Astrocyte (in vitro differentiated cells and primary cell): ENCODE measurements at places on chromosomes 16 and 17.

DNA sequence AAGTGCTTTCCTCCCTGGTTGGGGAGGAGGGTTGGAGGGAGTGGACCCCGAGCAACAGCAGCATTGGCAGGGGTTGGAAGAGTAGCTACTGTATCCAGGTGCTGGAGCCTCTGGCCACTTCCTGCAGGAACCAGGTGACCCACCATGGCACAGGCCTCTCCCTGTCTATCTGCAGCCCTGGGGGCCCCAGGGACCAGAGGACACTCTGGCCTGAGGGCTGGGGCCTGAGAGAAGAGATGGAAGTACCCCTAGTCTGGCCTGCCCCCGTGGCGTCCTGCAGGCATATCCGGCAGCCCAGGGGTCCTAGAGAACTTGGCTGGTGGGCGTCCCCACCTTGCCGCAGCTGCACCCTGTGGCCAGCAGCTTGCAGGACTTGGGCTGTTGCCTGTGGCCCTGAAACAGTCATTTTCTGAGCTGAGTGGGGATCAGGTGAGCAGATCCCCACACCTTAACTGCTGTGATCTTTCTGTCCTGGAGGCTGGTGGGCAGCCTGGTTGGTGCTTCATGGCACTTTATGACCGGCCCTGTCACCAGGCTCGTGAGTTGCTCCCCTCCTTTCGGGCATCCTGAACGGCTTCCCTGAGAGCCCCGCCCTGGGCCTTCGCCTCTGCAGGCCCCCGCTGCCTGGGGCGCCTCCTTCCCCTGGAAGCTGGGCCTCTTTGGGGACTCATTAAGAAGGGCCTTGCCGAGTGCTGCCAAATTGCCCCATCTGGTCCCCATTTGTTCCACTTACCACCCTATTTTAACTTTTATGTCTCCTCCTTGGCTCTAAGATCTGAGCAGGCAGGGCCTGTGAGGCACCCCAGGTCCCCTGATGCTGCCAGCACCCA is 298.6 kb downstream of the SEC14L1 start:
- DNase-seq = no peak

- no peak for DNase-seq
These were observed 476 bp downstream of the KCNH4 start for GRCh38 chr17:42180411-42180921.

GRCh38 chr16:11015076-11015475 is 70.7 kb downstream of the CLEC16A start:
- no peak for DNase-seq

GRCh38 chr17:50904518-50905459 is 38.6 kb upstream of the TOB1 start:
- DNase-seq = no peak

- DNase-seq = peak; percentile 75
These were observed 2.7 kb upstream of the KCNJ18 start for GRCh38 chr17:21689604-21690003.

DNA sequence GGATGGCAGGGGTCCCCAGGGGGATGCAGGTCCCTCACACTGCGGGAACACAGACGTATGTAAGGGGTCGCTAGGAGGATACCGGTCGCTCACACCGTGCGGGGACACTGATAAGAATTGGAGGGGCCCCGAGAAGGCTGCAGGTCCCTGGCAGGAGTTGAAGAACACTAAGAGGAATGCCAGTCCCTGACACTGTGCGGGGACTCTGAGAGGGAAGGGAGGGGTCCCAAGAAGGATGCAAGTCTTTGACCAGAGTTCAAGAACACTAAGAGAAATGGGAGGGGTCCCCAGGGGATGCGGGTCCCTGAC is 510 bp downstream of the ERCC4 start:
- no peak for DNase-seq

DNA sequence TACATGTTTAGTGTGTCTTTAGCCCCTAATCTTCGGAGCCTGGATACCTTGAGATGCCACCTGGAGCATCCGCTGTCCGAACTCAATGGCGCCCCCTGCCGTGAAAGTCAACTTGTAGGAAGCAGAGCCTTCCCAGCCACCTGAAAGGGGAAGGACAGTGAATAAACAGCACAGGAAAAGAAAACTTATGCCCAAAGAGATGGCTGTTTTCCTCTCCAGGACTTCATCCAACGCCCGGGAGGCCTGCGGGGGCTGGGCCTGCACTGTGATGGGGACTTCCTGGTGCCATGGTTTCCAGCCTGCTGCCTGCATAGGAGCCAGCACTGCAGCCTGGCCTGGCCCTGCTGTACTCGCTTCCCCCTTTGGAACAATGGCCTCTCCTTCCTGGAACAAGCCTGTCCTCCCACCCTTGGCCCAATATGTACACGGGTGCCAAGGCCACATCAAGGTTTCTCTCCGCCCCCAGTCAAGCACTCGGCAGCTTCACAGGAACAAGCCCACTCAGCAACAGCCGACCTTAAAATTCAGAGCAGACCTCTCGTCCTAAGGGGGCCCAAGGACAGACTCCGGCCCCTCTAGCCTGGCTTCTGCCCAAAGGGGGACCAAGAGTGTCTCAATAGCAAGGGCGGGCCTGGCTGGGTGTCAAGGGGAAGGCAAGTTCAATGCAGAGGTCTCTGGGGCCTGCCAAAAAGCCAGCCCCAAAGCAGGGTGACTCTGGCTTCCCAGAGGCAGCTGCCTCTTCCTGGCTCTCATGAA is 4.5 kb upstream of the UNC13D start:
- DNase-seq = no peak

DNA sequence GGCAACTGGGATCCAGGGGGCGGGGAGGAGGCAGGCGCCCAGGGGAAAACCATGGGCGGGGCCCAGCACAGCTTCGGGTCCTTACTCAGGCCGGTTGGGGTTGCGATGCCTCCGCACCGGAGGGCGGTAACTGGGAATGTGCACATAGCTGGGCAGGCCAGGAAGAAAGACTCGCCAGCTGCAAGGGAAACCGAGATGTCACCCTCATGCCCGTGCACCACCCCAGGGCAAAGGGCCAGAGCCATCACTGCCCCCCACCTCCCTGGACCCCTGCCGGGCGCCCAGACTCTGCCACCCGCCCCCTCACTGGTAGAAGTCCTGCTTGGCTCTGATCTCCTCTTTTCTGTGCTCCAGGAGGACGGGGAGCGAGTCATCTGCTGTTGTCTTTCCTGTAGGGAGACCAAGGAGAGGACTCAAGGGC is 6.7 kb downstream of the ALOX12B start:
- no peak for DNase-seq

DNA sequence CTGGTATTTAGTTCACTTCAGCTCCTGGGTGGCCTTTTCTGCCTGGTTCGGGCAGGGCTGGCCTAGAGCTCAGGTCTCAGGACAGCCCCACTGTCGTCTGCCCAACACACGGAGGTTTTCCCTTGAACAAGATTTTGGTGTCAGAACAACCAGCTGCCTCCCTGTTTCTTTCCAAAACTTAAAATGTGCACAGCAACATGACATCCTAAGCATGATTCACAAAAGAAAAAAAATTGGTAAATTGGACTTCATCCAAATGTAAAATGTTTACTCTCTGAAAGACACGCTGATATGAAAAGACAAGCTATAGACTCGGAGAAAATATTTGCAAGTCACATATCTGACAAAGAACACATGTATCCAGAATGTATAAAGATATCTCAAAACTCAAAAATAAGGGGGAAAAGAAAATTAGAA is 197.8 kb upstream of the CHMP6 start:
- DNase-seq = peak; percentile 39

- peak; percentile 63 for DNase-seq
These were observed 1.4 kb downstream of the HAGHL start for GRCh38 chr16:728131-728889.

GRCh38 chr16:9000664-9001063 is 37.0 kb upstream of the USP7 start:
- DNase-seq = no peak

GRCh38 chr17:41318231-41318630 is 2.7 kb upstream of the KRTAP17-1 start:
- no peak for DNase-seq

DNA sequence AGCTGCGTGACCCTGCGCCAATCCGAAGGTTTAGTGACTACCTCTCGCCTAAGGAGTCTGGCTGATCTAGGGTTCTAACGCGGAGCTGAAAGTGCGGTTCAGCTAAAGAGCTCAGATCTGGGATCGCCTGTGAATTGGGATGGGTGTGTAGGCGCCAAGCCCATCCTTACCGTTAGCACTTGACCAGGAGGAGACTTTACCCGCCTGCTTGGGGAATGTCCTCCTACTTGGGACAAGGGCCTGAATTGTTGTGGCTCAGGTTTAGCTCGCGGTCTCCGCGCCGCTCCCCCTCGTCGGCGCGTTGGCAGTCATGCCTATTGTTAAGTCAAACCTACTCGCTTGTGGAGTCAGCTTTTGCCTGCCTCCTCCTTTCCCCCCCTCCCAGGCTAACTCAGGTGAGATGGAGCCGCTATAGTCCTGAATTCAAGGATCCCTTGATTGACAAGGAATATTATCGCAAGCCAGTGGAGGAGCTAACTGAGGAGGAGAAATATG is 480 bp downstream of the MRPS7 start:
- DNase-seq = no peak

DNA sequence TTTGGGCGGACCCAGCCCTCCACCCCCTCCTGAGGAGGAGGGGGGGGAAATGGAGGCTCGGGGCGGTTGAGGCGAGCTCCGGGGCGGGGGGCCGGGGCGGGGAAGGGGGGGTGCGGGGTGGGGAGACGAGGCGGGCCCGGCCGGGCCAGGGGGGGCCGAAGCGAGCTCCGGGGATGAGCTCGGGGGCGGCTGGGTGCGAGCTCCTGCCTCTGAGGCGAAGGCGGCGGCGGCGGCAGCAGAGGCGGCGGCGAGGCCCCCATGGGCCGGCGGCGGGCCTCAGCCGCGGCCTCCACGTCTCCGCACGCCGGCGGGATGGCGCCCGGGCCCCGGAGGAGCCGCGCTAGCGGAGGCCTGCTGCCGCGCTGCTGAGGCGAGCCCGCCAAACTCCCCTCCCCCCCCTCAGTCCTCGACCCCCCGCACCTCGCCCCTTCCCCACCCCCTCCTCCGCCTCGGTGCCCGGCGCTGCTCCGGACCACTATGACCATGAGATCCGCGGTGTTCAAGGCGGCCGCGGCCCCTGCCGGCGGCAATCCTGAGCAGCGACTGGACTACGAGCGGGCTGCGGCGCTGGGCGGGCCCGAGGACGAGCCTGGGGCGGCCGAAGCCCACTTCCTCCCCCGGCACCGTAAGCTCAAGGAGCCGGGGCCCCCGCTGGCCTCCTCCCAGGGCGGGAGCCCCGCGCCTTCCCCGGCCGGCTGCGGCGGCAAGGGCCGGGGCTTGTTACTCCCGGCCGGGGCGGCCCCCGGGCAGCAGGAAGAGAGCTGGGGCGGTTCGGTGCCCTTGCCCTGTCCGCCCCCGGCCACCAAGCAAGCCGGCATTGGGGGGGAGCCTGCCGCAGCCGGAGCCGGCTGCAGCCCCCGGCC is 596 bp downstream of the MSL1 start:
- no peak for DNase-seq

- DNase-seq = no peak
These were observed 33.6 kb downstream of the HAPSTR1 start for GRCh38 chr16:9124908-9125584.

DNA sequence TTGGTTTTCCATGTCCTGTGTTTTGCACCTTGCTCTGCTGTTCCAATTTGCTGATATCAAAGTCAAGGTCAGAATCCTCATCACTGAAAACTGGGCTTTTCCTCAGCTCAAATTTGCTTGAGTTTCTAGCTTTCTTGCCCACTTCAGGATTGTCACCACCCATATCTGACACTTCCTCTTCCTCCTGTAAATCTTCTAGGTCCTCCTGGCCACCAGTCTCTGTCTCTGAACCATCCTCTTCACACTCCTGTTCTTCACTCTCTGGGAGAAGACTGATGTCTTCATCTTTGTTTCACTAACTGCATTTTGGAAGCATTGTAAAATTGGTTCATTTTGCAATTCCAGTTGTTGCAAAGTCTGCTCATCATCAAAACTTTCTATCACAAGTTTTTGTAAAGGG is 63.4 kb upstream of the RBL2 start:
- DNase-seq = no peak

GRCh38 chr16:81491541-81492188 is 47.1 kb downstream of the CMIP start:
- peak; percentile 43 for DNase-seq

DNA sequence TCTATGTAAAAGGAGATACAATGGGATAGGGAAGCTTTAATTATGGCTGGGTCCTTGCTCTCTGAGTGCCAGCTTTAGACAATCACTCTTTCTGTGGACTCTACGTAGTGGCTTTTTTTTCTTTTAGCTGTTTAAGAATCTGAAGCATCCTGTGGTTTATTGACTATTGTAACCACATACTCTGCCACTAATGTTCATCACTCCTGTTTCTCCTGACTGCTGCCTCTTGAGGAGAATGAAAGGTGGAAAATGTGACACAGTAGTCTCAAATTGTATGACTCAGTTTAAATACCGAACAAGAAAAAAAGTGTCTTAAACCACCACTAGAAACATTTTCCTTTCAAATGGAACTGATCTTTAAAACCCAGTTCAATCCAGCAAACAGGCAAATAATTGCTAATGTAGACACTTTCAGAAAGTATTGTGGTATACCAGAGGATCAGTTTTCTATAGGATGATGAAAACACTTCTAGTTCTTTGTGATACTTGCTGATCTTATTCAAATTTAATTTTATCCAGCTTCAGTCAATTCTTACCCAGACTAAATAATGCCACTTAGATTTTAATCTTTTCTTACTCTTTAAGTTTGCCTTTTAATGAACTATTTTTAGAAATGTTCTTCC is 302.7 kb upstream of the PMFBP1 start:
- peak; percentile 99 for DNase-seq

- DNase-seq = no peak
These were observed 5.3 kb upstream of the WDR24 start for GRCh38 chr16:695355-696089.

DNA sequence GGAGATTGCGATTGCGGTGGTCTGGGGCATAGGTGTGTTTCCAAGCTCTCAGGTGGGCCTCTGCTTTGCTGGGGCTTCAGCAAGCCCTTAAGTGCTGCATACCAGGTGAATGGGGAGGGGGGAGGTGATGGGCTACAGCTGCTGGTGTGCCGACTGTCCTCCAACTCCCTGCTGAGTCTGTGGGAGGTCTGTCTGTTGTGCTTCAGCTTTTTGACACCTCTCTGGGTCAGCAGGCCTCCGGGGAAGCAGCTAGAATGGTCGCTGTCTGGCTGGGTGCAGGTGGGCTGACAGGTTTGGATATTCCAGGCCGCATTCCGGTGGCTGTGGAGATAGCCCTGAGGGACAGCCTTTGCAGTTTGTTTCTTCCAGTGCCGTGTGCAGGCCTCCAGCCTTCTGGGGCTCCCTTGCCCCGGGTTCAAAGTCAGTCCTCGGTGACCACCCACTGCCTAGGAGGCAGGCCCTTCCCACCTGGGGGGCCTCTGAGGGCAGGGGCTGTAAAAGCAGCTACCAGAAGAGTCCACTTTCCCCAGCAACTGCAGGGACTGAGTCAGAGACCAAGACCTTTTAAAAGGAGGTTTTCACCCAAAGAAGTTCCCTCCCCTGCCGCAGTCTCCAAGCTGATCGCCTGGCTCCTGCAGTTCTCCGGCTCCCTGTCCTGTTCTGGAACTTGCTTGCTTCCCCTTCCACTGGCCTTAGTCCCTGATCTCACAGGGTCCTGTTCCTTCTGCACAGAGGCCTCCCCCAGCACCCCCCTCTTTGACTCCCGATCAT is 2.0 kb upstream of the TTYH2 start:
- DNase-seq = peak; percentile 21
